ENCODE measurements at places on chromosomes 6 and 20. TPM values are rescaled to one million over a fixed set of nuclear protein-coding genes. Genes with fewer than 3 reads are reported as not detected.

SRMS gene
- total RNA-seq = not detected

CDC25B gene
- total RNA-seq = 100 TPM

TMEM14B gene
- total RNA-seq = 91.4 TPM

FNDC1 gene
- total RNA-seq = not detected

OOEP gene
- not detected for total RNA-seq

KCNK16 gene
- total RNA-seq = not detected

INSM1 gene
- total RNA-seq = not detected

POPDC3 gene
- total RNA-seq = 64.8 TPM

KCNG1 gene
- total RNA-seq = 0.71 TPM

FAM209B gene
- total RNA-seq = not detected

KIF6 gene
- total RNA-seq = not detected

RIMS1 gene
- total RNA-seq = 1.9 TPM

MCCD1 gene
- total RNA-seq = not detected

PAK5 gene
- total RNA-seq = not detected
